Thoracic aorta (tissue), 2 donors: ENCODE measurements at places on chromosomes 1 and 21. TPM values are rescaled to one million over a fixed set of nuclear protein-coding genes. Genes with fewer than 3 reads are reported as not detected.

DNA sequence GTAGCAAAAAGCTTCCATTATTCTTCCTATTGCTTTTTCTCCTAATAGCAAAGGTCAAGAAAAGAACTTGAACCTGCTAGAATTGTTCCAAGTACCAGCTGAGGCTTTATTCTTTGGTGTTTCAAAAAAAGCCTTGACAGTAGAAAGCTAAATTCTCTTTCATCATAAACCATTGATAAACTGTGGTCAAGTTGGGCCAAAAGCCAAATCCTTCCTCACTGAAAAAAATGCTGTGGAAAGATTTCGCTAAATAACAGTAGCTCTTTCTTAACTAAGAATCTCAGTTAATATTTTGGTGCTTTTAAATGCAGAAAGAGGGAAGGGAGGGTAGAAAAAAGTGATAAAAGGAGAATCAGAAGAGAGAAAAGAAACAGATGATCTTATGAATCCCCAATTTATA is 14.0 kb upstream of the JAM2 start:
- no peak overlapping the region for H3K4me3 ChIP-seq
- no peak overlapping the region for H3K27ac ChIP-seq
- H3K36me3 ChIP-seq: no peaks in the 10 kb centered on the region
- H3K4me1 ChIP-seq: no peaks in the 10 kb centered on the region

DNA sequence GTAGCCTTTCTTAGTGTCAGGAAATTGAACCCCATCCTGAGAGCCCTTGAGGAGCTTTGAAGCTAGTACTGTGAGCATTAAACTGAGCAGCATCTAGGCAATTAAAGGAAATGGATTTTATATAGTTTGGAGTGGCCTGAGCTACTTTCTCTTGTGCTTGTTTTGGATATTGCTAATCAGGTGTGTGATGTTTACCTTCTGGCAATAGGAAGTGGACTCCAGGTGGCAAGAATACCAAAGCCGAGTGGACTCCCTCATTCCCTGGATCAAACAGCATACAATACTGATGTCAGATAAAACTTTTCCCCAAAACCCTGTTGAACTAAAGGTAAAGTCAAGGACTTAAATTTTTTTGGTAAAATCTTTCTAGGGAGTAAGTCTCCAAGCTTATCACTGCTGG is 79.4 kb downstream of the MACF1 start:
- no peak overlapping the region for H3K27ac ChIP-seq
- DNase-seq: no peak
- H3K4me3 ChIP-seq: no peak overlapping the region
- H3K36me3 ChIP-seq: peaks cover 39% of the 10 kb centered on the region
- H3K4me1 ChIP-seq: peaks cover 15% of the 10 kb centered on the region

GRCh38 chr1:147648933-147649332 is 21.4 kb downstream of the ACP6 start:
- DNase-seq: no peak
- H3K27ac ChIP-seq: no peak overlapping the region
- H3K4me1 ChIP-seq: no peaks in the 10 kb centered on the region
- no peaks in the 10 kb centered on the region for H3K27me3 ChIP-seq
- no peak overlapping the region for H3K4me3 ChIP-seq

DNA sequence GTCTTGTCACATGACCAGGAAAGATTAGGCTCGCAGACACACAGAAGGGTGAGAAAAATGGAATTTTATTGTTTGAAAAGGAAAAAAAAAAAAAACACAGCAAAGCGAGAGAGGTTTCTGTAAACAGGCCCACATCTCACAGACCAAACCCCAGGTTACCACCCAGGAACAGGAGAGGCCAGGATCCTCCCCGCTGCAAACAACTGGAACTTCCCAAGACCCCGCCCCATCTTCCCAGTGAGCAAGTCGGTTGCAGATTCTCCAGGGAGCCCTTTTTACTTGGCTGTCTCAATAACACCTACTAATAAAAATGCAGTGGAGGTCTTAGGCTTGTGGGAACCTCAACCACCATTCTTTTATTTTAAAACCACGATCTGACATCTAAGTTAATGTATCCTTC is 84.7 kb upstream of the ETS2 start:
- no peak for DNase-seq
- H3K4me1 ChIP-seq: no peaks in the 10 kb centered on the region
- H3K27ac ChIP-seq: no peak overlapping the region
- H3K27me3 ChIP-seq: no peaks in the 10 kb centered on the region

DNA sequence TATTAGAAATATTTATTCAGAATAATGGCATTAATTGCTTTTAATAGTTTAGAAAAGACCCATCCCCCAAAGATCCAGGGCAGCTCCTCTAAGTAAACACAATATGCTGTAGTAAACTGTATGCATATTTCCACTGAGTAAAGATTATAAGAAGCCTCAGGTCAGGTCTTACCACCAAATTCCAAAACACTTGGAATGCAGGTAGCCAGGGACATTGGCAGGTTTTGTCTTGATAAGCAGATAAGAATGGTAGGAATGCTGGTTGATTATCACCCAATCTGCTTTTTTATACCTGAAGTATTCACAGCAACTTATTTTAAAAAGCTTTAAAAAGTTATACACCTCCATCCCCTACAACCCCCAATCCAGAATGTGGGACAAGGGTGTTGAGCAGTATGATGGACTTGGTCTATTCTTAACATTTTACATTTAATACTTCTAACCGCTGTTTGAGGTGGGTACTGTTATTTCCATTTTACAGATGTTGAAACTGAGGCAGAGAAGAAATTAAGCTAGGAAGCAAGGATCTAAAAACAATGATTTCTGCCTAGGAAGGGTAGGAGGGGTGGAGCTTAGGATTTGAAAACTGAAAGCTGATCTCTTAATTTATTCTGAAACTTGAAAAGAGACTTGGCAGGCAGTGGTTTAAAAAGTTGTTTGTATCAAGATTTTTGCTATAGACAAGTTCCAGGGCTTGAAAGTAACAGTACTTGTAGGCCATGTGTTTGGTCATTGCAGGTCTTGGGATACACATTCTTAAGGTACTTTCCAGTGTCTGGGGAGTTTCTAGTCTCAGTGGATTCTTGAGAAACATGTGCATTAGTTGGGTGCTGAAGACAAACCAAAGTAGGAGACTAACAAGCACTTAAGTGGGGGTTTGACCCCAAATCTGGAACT is 15.6 kb upstream of the THEM4 start:
- DNase-seq: no peak
- no peak overlapping the region for H3K4me3 ChIP-seq
- H3K4me1 ChIP-seq: no peaks in the 10 kb centered on the region
- H3K27ac ChIP-seq: no peak overlapping the region

GRCh38 chr1:31703431-31704270 is at the start of gene COL16A1:
COL16A1 (minus strand) TSS chr1:31704017; CDS start chr1:31702193, 1,824 bp downstream.
- no peaks in the 10 kb centered on the region for H3K27me3 ChIP-seq
- H3K27ac ChIP-seq: peak within 1 kb of the TSS; percentile 92
- peaks cover 22% of the 10 kb centered on the region for H3K4me1 ChIP-seq
- DNase-seq: peak; percentile 24
- H3K4me3 ChIP-seq: peak within 1 kb of the TSS; percentile 61

GRCh38 chr1:201059871-201060555 is 36.5 kb upstream of the KIF21B start:
- no peak for DNase-seq
- H3K4me1 ChIP-seq: peaks cover 39% of the 10 kb centered on the region

GRCh38 chr1:184146202-184146601 is 94.7 kb downstream of the TSEN15 start:
- no peak overlapping the region for H3K27ac ChIP-seq
- no peaks in the 10 kb centered on the region for H3K36me3 ChIP-seq
- DNase-seq: no peak
- no peak overlapping the region for H3K4me3 ChIP-seq
- H3K27me3 ChIP-seq: no peaks in the 10 kb centered on the region

- peak overlapping the region; percentile 44 for H3K4me3 ChIP-seq
- H3K4me1 ChIP-seq: peaks cover 53% of the 10 kb centered on the region
- no peaks in the 10 kb centered on the region for H3K36me3 ChIP-seq
- peak; percentile 87 for DNase-seq
These were observed 7.7 kb downstream of the EPHX1 start for GRCh38 chr1:225817611-225818061.

GRCh38 chr1:203324105-203325025 is 19.0 kb downstream of the BTG2 start:
- DNase-seq: no peak
- no peak overlapping the region for H3K4me3 ChIP-seq
- peaks cover 25% of the 10 kb centered on the region for H3K4me1 ChIP-seq
- no peaks in the 10 kb centered on the region for H3K36me3 ChIP-seq
- peak overlapping the region; percentile 36 for H3K27ac ChIP-seq
- no peaks in the 10 kb centered on the region for H3K27me3 ChIP-seq

DNA sequence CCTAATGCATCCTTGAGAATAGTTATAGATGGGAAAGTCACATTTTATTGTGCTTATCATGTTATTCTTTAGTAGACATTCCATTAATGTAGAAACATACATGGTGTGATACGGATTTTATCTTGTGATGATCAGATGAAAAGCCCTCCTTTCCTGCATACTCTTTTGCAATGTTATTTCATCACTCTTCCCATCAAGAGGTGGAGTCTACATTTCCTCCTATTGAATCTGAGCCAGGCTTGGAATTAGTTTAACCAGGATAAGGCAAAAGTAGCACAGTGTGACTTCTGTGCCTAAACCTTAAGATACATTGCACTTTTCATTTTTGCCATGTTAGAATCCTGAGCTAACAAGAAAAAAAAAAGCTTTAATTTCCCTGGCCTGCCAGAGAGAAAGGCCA is 393.7 kb upstream of the ST6GALNAC5 start:
- H3K27ac ChIP-seq: no peak overlapping the region
- no peaks in the 10 kb centered on the region for H3K36me3 ChIP-seq
- no peak for DNase-seq
- H3K4me3 ChIP-seq: no peak overlapping the region

DNA sequence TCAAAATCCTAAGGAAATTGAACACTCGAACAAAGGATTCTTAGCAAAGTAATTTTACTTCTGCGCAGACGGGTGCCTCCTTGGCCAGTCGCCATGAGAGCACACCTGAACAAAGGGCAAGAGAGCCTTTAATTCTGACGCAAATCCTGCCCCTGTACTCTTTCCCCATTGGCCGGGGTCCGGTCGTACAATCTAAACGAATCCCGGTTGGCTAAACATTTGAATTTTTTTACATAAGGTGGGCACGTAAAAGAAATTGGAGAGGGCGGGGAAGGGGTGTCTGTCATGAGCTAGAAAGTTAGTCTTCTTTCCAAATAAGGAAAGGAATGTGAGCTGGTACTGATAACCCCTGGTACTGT is 8.2 kb upstream of the IL22RA1 start:
- no peak overlapping the region for H3K4me3 ChIP-seq
- peaks cover 9% of the 10 kb centered on the region for H3K27me3 ChIP-seq
- no peak for DNase-seq
- no peaks in the 10 kb centered on the region for H3K36me3 ChIP-seq
- H3K27ac ChIP-seq: no peak overlapping the region
- H3K4me1 ChIP-seq: peaks cover 4% of the 10 kb centered on the region

The KRTAP19-3 gene
- not detected for total RNA-seq

The CD101 gene
- total RNA-seq: 1.8 TPM

The FLG2 gene
- total RNA-seq: 2.6 TPM

The PEAR1 gene
- total RNA-seq: 34.9 TPM
